Aorta (tissue), 5 donors: ENCODE measurements at places on chromosomes 7 and 10. TPM values are rescaled to one million over a fixed set of nuclear protein-coding genes. Genes with fewer than 3 reads are reported as not detected.

CRHR2 gene
- 1.5 TPM for total RNA-seq

PPP1R9A gene
- 12.0 TPM for total RNA-seq

AKR1D1 gene
- not detected for total RNA-seq

EBF3 gene
- total RNA-seq: 23.3 TPM

PDE6C gene
- total RNA-seq: not detected

CPA4 gene
- 0.45 TPM for total RNA-seq

RASSF4 gene
- total RNA-seq: 26.7 TPM

AKR1C2 gene
- 44.7 TPM for total RNA-seq

GRCh38 chr7:151068069-151068773 lies 8.8 kb downstream of the SLC4A2 start:
- H3K27me3 ChIP-seq: no peaks in the 10 kb centered on the region
- no peaks in the 10 kb centered on the region for H3K4me1 ChIP-seq
- peaks cover 3% of the 10 kb centered on the region for H3K36me3 ChIP-seq
- DNase-seq: no peak
- H3K27ac ChIP-seq: no peak overlapping the region

DNA sequence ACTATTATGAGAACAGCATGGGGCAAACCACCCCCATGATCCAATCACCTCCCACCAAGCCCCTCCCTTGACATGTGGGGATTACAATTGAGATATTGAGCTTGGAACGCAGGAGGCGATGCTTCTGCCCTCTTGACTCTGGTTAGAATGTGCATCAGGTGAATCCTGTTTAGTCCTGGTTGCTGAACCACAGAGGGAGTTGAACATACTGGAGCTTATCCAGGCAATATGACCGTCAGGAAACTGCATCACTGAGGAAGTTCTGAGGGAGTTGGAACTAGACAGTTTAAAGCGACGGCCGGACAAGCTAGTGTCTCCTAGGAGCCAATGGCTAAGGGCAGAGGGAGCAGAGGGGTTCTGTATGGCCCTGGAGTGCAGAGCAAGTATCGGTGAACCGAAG lies 31.8 kb upstream of the GARS1 start:
- H3K4me1 ChIP-seq: no peaks in the 10 kb centered on the region
- no peak overlapping the region for H3K27ac ChIP-seq
- no peaks in the 10 kb centered on the region for H3K27me3 ChIP-seq
- peaks cover 3% of the 10 kb centered on the region for H3K36me3 ChIP-seq
- H3K4me3 ChIP-seq: no peak overlapping the region

DNA sequence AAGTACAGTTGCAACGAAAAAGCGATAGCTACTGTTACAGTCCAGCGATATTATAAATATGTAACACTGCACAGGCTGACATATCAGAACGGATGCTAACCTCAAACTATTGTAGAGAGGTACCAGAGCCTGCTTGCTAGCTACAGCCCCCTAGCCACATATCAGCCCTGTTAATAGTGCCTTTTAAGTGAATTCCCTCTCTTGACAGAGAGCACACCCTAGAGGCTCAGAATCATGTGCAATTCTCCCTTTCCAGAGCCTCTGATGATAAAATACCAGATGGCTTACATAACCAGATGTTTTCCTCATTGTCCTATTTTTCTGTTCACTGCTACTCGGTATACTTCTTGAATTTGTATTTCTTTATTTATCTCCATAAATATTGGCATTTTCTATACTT lies 960.7 kb upstream of the CELF2 start:
- DNase-seq: no peak
- no peaks in the 10 kb centered on the region for H3K4me1 ChIP-seq
- no peaks in the 10 kb centered on the region for H3K27me3 ChIP-seq
- no peak overlapping the region for H3K4me3 ChIP-seq
- H3K36me3 ChIP-seq: no peaks in the 10 kb centered on the region

DNA sequence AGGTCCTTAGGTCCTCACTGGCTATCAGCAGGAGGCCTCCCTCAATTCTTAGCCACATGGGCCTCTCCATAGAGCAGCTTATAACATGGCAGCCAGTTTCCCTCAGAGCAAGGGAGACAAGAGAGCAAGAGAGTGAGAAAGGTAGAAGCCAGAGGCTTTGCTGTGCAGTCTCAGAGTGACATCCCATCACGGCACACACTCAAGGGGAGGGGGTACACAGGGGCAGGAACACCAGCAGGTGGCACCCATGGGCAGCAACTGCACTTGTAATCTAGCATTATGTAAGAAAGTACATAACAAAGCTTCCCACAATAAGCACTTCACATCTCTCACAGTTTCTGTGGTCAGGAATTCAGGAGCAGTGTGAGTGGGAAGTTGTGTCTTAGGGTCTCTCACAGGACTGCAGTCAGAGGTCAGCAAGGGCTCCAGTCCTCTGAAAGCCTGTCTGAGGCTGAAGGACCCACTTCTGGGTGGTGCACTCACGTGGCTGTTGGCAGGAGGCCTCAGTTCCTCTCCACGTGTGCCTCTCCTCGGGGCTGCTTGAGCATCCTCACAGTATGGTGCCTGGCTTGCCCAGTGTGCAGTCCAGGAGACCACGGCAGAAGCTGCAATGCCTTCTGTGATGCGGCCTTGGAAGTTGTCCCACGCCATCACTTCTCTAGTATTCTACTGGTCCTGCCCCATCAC lies 159.4 kb downstream of the OAT start:
- no peaks in the 10 kb centered on the region for H3K36me3 ChIP-seq
- no peak overlapping the region for H3K4me3 ChIP-seq
- no peaks in the 10 kb centered on the region for H3K27me3 ChIP-seq
- H3K27ac ChIP-seq: no peak overlapping the region
- no peaks in the 10 kb centered on the region for H3K4me1 ChIP-seq
- DNase-seq: no peak

- no peaks in the 10 kb centered on the region for H3K27me3 ChIP-seq
- no peak overlapping the region for H3K27ac ChIP-seq
- H3K36me3 ChIP-seq: no peaks in the 10 kb centered on the region
- H3K4me3 ChIP-seq: no peak overlapping the region
- H3K4me1 ChIP-seq: no peaks in the 10 kb centered on the region
Measured at GRCh38 chr10:46050941-46051623, 5.0 kb upstream of the MSMB start.

GRCh38 chr10:58543141-58543540 lies 30.5 kb downstream of the BICC1 start:
- H3K4me1 ChIP-seq: no peaks in the 10 kb centered on the region
- H3K36me3 ChIP-seq: no peaks in the 10 kb centered on the region
- no peak overlapping the region for H3K27ac ChIP-seq
- H3K27me3 ChIP-seq: no peaks in the 10 kb centered on the region

- no peak overlapping the region for H3K4me3 ChIP-seq
- no peak overlapping the region for H3K27ac ChIP-seq
- peaks cover 6% of the 10 kb centered on the region for H3K4me1 ChIP-seq
- no peaks in the 10 kb centered on the region for H3K27me3 ChIP-seq
- H3K36me3 ChIP-seq: no peaks in the 10 kb centered on the region
Measured at GRCh38 chr10:114990586-114990985, 52.6 kb downstream of the TRUB1 start.

DNA sequence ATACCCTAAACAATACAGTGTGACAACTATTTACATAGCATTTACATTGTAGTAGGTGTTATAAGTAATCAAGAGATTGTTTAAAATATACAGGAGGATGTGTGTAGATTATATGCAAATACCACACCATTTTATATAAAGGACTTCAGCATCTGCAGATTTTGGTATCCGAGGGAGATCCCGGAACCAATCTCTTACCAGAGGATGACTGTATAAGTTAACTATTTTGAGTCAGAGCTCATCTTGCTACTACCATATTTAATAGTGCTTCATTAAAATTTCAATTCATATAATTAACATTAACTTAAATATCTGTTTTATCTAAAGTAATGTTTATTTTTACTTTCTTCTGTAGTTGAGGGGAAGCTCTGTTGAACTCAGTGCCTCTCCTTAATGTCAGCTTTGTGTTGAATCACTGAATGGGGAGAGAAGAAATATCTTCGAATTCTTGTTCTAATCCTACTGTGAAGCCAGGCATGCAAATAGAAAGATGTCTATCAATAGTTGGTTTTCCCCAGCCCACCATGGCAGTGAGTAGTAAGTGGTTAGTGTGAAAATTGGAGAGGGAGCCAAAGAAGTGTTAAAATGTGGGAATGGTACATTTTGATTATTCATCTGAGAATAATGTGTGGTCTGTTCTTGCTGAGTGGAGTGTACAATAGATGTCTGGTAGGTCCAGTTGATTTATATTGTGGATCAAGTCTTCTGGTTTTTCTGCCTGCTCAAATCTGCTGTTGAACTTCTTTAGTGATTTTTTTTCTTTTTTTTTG lies 90.1 kb upstream of the CYP26C1 start:
- no peak for DNase-seq
- H3K27ac ChIP-seq: no peak overlapping the region
- H3K4me3 ChIP-seq: no peak overlapping the region
- H3K36me3 ChIP-seq: no peaks in the 10 kb centered on the region

DNA sequence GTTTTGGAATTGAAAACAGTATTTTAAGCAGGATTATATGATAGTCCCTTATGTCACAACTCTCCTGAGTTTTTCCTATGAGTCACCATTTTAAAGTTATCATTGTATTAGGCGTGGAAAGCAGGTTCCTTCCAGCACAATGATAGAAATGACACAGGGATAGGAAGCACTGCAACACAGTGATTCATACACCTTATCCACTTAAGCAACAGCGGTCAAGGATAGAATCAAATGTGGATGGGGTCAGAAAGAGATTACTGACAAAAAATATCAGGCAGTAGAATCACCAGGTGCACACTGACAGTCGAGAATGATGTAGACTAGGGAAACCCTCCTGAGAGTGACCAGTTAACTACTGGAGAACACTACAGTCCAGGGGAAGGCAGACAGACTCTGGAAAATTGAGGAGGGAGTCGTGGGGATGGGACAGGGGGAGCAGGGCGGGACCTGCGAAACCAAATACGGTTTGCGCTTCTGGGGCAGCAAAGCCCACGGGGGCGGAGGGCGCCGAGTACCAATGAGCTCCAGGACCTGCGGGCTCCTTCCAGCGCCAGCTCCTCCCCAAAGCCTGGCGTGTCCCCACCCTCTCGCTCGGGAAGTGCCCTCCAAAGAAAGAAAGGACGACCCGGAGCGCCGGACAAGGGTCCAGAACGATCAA lies 479 bp downstream of the PNPLA8 start:
- peak overlapping the region; percentile 87 for H3K27ac ChIP-seq
- no peaks in the 10 kb centered on the region for H3K36me3 ChIP-seq
- peaks cover 8% of the 10 kb centered on the region for H3K4me1 ChIP-seq
- H3K4me3 ChIP-seq: peak overlapping the region; percentile 82

DNA sequence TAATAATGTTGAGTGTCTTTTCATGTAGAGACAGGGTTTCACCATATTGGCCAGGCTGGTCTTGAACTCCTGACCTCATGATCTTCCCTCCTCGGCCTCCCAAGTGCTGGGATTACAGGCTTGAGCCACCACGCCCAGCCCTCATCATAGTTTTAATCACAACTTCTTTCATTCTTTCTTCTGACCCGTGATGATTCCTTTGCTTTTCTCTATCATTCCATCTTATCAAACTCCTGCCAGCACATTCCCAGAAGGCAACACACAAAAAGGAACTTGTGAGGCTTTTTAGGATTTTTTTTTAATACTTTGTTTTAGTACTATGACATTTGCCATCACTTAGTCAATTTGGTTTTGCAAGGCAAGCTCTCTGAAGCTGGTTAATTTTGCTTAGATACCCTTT lies 77.5 kb upstream of the MEOX2 start:
- H3K4me1 ChIP-seq: no peaks in the 10 kb centered on the region
- no peak for DNase-seq
- no peak overlapping the region for H3K4me3 ChIP-seq
- no peaks in the 10 kb centered on the region for H3K27me3 ChIP-seq

DNA sequence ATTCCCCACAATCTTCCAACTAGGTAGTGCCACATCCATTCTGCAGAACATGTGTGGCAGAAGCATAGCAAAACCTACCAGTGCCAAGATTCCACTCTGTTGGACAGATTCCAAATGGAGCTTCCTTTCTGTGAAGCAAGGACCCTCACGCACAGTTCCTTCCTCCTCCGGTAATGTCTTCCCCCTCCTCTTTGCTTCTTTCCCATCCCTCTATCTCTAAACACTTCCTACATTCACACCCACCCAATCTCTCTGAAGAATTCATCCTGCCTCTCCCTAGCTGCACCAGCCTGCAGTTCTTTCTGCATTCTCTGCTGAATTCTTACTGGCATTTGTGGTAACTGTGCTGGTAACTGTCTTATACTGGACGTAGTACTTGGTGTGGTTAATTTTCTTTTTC lies 124.9 kb downstream of the RNLS start:
- H3K36me3 ChIP-seq: no peaks in the 10 kb centered on the region
- H3K4me1 ChIP-seq: no peaks in the 10 kb centered on the region
- no peaks in the 10 kb centered on the region for H3K27me3 ChIP-seq
- no peak overlapping the region for H3K4me3 ChIP-seq

DNA sequence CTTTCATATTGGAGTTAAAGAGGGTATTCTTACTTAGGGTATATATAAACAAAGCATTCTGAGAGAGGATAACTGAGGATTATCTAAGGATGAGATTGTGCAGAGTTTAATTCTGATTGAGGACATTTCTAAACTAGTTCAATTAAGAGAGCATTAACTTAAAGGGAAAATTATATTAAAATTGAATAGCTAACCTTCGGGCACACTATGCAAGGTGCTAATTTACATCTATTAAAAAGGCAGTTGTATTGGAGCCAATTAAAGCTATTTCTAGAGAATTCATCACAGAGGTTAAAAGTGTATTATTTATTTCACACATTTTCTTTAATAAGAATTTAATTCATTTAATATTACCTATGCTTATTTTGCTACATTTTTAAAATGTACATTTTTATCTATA lies 17.0 kb upstream of the PIK3CG start:
- no peaks in the 10 kb centered on the region for H3K27me3 ChIP-seq
- no peaks in the 10 kb centered on the region for H3K36me3 ChIP-seq
- no peak for DNase-seq

GRCh38 chr7:112470194-112470593 lies 10.6 kb upstream of the LSMEM1 start:
- DNase-seq: no peak
- H3K27me3 ChIP-seq: no peaks in the 10 kb centered on the region
- no peak overlapping the region for H3K4me3 ChIP-seq
- H3K36me3 ChIP-seq: peaks cover 8% of the 10 kb centered on the region

DNA sequence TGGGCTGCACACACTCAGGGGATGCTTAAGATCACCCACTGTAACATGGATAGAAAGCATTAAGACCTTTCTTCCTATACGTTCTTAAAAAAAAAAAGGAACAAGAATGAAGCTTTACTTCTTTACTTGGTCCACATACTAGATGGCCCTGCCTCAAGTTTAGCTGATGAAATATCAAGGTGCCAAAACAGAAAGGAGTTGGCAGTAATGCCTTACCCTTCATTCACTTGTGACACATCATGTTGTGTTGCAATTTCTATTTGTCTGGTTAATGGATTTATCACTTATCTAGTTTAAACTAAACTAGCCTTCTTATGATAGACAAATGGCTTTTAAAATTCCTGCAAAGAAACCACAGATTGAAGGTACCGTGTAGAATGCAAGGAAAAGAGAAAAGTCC lies 720.3 kb downstream of the CCSER2 start:
- no peaks in the 10 kb centered on the region for H3K27me3 ChIP-seq
- H3K4me1 ChIP-seq: no peaks in the 10 kb centered on the region
- DNase-seq: no peak
- no peak overlapping the region for H3K27ac ChIP-seq
- no peaks in the 10 kb centered on the region for H3K36me3 ChIP-seq
- H3K4me3 ChIP-seq: no peak overlapping the region
